ENCODE measurements at places on chromosomes 4 and X.

- no peak for DNase-seq
Observed at GRCh38 chrX:131704136-131704695, 160.3 kb downstream of the OR13H1 start.

GRCh38 chr4:148376151-148376550 lies 66.1 kb downstream of the NR3C2 start:
- no peak for DNase-seq

DNA sequence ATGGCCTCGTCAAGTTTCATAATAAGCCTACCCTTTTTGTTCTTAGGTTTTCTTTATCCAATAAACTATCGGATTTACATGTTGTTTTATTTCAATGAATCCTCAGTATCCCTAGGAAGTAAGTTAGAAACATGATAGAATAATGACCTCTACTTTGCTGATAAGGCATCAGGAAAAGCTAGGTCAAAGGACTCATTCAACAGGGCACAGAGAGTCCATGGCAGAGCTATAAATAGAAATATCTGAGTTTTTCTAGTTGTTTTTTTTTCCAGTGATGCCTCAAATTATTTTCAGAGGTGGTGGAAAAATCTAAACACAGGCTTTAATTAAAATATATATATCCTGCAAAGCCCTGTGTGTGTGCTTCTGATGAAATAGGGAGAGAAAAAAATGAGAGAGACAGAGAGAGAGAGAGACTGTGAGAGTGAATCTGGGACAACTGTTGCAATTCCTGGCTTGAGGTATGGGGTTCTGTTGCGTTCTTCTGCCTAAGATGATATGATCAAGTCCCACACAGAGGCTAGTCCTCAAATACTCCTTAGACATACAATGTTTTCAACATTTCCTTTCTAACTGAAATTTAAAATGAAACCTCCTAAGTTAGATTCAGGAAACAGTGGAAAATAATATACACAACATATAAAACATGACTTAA lies 139.9 kb downstream of the HDX start:
- DNase-seq, result no peak

GRCh38 chr4:41890085-41890484 lies 45.1 kb upstream of the TMEM33 start:
- no peak for DNase-seq

DNA sequence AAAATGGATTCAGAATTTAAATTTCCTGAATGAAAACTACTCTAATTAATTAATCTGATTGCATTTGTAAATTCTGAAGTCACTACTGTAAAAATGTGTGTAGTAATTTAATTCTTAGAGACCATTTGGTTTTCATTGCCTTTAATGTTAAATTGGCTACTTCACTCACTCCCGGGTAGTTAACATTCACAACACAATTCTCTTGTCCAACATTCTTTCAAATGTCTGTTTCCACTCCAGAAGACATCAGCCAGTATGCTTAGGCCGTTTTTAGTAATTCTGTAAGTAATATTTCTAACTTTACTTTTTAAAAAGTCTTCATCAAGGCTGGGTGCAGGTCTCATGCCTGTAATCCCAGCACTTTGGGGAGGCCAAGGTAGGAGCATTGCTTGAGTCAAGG lies 21.3 kb upstream of the USP46 start:
- DNase-seq, result no peak

DNA sequence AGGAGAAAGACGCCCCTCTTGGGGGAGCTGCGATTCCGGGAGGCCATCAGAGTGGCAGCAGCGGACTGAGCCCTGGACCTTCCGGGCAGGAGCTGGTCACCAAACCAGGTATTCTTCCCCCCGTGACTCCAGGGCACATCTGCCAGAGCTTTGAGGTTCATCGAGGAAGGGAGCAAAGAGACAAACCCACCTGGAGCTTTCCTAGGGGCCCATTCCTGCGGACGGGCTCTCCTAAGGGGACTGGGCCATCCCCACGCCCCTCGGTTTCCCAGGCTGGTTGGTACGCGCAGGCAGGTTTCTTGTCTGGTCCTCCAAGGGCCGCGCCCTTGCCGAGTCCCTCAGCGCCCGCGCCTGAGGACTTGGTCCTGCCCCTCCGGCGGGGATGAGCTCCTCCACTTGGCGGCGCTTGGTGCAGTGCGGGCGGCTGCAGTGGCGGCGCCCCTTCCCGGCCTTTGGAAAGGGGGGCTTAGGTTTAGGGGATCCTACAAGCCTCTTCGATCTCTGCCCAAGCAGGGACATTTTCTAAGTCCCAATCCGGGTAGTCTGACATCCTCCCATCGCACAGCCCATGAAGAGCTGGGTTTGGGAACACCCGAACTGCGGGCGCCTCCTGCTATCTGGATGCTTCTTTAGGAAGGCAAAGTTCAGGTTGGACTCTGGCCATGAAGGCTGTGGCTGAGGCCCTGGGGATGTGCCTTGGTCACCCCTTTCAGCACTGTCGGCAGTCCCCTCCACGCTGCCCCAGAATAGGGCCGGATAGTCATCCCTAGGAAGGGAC lies 538 bp downstream of the STBD1 start:
- DNase-seq, result no peak

DNA sequence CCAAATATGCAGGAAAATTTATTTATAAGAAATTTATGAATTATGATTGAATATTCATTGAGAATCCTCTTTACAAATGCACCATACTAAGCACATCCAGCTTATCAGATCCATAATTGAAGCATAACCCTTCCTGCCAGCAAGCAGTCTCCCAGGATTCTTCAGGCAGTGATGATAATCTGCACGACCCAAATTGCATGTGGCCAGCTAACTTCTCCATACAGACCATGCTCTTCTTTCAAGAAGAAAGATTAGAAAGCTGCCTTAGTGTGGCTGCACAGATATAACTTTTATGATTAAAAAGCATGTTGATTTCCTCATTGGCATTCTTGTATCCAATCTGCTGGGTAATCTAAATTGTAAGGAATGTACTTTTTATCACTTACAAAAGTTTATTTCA lies 3.3 kb upstream of the CBR4 start:
- DNase-seq, result no peak

- DNase-seq, result no peak
Observed at GRCh38 chr4:153229545-153229944, 25.3 kb downstream of the TRIM2 start.

GRCh38 chrX:12330841-12331240 lies 192.6 kb downstream of the FRMPD4 start:
- no peak for DNase-seq

DNA sequence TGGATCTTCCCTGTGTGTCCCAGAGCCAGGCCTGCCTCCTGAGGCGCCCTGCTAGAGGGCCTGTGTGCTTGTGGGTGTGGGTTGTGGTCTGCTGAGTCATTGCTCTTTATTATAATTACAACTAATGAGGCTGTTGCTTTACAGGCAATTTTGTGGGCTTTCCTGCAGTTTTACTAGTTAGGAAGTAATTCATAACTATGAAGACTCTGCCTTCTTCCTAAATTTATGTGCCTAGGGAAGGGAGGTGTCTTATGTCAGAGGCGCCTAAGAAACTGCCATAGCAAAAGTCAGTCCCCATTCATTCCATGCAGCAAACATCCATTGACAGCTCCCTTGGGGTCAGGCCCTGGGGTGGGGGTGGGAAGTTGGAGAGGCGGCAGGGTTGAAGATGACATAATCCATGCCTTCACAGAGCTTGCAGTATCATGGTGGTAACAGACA lies 359.2 kb downstream of the IDS start:
- no peak for DNase-seq

DNA sequence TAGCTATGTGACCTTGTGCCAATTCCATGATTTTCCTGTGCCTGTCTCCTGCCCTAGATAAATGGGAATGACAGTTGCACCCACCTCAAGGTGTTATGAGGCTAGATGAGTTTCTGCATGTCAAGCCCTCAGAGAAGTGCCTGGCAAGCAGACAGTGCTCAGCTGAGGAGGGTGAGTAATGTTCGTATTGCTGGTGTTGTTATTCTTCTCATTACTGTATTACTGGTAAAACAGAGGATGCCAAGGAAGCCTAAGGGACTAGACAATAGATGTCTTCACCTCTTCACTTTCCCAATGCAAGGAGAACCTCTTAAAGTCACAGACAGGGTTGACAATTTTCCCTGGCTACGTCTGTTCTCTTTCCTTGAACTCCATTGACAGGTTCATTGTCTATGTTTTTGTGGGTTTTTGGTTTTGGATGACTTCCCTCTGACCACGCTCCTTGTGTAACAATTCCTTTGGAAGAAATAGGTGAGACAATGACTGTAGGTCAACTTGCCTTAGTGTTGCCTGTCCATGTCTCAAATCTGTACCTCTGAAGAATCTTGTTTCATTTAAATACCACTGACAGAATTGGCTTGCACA lies 19.2 kb downstream of the ETDC start:
- DNase-seq, result no peak
